ENCODE measurements at places on chromosomes 4 and X.

DNA sequence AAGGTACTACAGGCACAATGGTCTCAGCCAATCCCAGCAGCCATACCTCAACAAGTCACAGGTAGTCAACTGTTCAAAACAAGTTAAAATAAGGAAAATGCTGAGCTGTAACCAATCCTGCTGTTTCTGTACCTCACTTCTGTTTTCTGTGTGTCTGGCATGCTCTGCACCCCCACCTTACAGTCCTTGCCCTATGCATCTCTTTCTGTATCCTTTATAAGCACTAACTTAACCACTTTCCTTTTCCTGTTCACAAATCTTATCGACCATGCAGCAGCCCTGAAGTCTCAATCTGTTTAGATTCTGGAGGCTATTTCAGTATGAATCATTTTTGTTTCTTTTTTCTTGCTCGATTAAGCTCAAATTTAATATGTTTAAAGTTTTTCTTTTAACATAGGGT lies 12.5 kb upstream of the FAM13A start:
- no peak for DNase-seq

DNA sequence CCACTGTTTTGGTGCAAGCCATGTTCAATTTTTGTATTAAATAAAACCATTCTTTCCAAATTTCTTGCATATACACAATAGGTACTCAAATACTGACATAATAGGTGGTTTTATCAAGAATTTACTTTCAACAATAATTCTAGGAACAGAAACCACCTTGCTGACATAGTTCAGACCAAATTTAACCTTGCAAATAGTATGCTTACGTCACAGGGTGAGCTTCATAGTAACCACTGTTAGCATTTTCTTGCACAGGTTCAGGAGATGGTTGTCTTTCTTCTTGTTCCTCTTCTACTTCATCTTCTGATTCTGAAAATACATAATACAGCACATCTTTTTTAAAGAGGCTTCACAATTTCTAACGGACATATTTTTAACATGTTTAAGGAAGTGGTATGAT lies 17.6 kb downstream of the G3BP2 start:
- no peak for DNase-seq

DNA sequence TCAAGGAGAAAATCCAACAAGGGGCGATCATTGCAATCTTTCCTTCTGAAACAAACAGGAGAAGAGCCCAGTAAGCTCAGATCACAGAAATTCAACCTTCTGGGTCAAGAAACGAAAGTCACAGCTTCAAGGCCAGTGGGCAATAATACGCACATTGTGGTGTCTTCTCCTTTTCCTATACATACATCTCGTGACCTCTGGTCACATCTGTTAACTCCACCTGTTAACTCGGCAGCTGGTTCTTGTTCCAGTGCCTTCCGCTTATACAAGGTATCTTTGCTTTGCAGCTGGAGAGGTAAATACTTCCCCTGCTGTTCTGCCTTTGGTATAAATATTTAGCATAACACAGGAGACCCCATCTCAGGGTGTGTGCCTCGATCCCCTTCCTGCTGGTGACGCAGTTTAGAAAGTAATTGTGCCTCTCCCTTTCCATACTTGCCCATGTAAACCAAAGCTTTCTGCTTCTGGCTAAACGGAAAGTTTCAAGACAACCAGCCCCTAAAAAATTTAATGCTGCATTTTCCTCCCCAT lies 45.0 kb downstream of the CCDC149 start:
- DNase-seq: no peak

- peak; percentile 37 for DNase-seq
These were observed 29.5 kb downstream of the SH3TC1 start for GRCh38 chr4:8228319-8229250.

- DNase-seq: no peak
These were observed 77.0 kb downstream of the FBXW7 start for GRCh38 chr4:152458801-152459302.

DNA sequence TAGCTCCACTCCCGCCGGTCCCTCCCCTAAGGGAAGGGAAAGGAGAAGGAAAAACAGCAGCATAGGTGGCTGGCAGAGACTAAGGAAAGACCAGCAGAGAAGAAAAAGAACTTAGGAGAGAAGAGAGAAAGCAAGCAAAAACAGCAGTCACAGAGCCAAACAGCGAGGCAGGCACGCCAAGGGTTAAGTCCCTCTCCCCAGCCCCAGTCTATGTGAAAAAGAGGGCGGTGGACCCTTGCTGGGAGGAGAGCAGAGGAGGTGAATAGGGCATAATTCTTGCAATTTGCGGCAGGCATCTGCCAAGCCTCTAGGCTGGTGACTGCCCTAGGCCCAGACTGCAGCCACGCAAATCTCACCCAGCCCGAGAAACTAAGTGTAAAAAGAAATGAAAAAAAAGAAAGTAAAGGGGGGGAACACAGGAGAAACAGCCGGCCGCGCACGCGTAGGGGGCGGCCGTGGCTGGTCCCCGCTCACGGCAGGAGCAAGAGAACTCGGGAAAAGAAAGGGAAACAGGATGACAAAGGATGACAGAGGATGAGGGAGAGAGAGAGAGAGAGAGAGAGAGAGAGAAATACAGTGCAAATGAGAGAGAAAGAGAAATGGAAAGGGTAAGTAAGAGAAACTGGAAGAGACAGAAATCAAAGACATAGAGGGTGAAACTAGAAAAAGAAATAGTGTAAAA lies 48.6 kb downstream of the MAGEA9 start:
- DNase-seq: no peak

- DNase-seq: no peak
These were observed 36.1 kb downstream of the DCK start for GRCh38 chr4:71029504-71029903.

GRCh38 chr4:101142259-101142658 lies 205.1 kb downstream of the PPP3CA start:
- no peak for DNase-seq

GRCh38 chr4:95181243-95181995 lies 367.4 kb downstream of the UNC5C start:
- no peak for DNase-seq

DNA sequence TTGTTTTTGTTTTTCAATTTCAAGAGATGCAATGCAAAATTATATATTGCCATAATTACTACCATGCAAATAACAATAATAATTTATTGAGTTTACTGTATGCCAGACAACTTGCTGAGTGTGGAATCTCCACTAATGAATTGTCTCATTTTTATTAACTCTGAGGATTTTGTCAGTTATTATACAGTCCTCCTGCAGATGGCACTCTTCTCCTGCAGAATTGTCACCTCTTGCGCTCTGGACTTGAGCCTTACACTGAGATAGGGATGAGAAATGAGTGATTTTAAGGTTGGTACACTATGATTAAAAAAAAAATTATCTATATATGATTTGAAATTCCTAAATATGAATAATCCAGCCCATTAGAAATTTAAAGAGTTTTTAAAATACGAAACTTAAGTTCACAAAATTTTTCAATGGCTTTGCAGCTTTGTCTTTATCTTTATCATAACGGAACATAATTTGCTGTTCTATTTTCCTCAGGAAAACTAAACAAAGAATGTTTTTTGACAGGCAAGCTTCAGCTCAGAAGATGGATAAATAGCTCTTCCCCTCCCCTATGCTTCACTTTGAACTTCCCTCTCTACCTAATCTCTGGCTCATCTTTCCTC lies 12.7 kb upstream of the PAQR3 start:
- no peak for DNase-seq

- DNase-seq: no peak
These were observed 1765.8 kb downstream of the PCDH7 start for GRCh38 chr4:32485956-32486355.

GRCh38 chrX:15853586-15854079 lies 980 bp downstream of the AP1S2 start:
- no peak for DNase-seq

Measured in activated CD8-positive, alpha-beta memory T cell treated with anti-CD3 and anti-CD28 coated beads for 48 hours (primary cell).